Chondrocyte (in vitro differentiated cells): ENCODE measurements at places on chromosomes 7 and 10.
A peak's percentile ranks its signal among the peaks of the same experiment; 100 is the strongest.

- DNase-seq, result no peak
Observed at GRCh38 chr7:140034421-140034820, 28.3 kb downstream of the PARP12 start.

GRCh38 chr10:15642095-15642494 is 77.6 kb downstream of the ITGA8 start:
- DNase-seq, result no peak

DNA sequence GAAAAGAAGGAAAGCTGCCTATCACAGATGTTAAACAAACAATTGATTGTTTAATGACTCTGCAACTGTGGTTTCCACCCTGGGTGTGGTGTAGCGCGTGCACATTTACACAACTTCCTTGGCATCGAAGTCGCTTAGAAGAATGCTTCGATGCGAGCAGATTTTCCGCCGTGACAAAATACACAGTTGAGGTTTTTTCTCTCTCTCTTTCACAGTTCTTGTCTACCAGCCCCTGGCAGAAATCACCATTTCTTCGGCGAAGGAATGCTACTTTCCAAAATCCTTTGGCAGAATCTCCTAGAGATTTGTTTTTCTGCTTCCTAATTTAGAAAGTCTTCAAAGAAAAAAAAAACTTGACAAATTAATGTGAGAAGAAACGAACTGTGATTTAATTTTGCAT is 70.7 kb upstream of the C1QL3 start:
- no peak for DNase-seq

GRCh38 chr10:51147644-51148399 is 73.5 kb downstream of the PRKG1 start:
- no peak for DNase-seq

GRCh38 chr10:132551093-132551807 is 13.7 kb downstream of the INPP5A start:
- DNase-seq, result peak; percentile 84
